ENCODE measurements at places on chromosomes 12 and 14.

DNA sequence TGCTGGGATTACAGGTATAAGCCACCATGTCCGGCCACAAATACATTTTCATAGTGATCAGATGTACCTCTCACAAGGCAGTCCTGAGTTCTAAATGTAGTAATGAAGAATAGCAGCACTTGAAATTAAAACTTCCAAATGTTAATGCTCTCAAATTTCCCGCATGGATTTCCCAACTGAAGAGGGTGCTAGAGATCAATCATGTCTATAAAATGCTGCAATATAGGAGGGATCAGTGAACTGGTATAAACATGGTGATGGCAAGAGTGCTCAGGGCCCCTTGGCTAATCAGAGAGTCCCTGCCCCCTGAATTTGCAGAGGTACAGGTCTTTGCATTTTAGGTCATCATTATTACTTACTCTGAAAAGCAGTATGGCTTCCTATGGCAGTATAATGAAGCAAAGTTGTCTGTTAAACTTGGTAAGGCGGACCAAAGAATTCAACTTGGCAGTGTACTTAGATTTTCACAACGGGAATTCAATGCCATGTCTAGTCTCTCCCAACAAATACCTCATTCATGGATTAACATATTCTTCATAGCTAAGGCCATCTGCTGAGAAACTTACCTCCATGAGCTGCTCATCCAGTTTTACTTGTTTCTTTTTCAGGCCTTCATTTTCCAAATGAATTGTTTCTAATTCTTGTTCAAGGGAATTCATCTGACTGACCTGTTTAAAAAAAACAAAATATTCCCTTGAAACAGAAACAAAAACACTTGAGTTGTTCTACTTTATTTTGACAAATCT is 67.0 kb upstream of the SAV1 start:
- no peak for DNase-seq

GRCh38 chr12:40149673-40150260 is 43.9 kb upstream of the SLC2A13 start:
- DNase-seq = no peak

GRCh38 chr12:1922985-1923384 is 4.5 kb upstream of the CACNA2D4 start:
- no peak for DNase-seq

DNA sequence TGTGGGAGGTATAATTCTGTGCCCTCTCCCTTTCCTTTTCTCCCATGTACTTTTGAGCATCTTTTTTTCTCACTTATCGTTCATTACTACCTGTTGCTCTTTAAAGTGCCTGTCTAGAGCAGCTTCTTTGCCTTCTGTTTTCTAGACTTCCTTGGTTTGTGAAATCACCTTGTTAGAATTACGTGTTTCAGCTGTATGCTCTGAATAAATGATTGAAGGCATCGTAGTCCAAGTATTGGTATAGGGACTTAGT is 1.3 kb downstream of the NEDD1 start:
- no peak for DNase-seq

- DNase-seq = no peak
Observed at GRCh38 chr14:74347795-74348100, 523 bp upstream of the VRTN start.

- DNase-seq = no peak
Observed at GRCh38 chr12:127041985-127042625, 1224.9 kb upstream of the TMEM132C start.

- DNase-seq = no peak
Observed at GRCh38 chr12:2364631-2365051, 311.9 kb downstream of the CACNA1C start.

DNA sequence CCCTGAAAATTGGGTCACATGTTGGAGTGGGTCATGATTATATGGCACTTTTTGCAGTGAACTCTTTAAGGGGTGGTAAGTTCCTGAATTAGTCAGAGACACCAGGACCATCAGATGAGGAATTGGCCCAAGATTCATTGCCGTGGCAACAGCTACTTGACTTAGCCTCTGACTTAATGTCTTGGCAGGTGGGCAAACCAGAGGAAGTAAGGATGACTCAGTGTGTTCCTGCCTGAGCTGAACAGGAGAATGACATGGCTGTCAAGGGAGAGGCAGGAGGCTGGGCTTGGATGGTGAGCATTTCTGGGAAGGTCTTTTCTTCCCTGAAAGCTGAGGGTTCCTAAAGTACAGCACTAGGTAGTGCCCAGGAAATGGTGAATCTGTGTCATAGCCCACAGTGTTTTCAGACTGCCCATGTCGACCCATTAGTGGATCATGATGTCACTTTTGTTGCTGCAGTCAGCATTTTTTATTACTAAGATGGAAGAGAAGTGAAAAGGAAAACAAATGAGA is 170.1 kb upstream of the PWP1 start:
- DNase-seq = peak; percentile 94

- no peak for DNase-seq
Observed at GRCh38 chr14:93984987-93985410, 8.6 kb upstream of the ASB2 start.

DNA sequence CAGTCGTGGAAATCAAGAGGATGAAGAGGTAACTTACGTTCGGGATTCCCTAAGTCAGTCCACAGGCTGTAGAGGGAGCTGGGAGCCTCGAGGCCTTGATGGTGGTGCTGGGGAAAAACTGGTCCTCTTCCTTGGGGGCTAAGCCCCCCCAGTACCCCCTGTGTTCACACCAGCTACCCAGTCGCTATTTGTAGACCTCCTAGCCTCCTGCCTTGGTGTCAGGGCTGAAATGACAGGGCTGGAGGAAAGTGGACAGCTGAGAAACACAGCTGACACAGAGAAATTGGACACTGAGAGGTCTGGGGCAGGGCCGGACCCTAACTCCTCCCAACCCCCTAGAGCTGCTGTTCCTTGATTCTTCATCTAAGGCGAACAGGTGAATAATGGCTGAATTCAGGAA is at the start of gene STAC3:
Gene STAC3 (minus strand): TSS at position 232 of the 400 bp plus-strand sequence. CDS start 1,551 bp downstream, outside the sequence.
- DNase-seq = no peak

DNA sequence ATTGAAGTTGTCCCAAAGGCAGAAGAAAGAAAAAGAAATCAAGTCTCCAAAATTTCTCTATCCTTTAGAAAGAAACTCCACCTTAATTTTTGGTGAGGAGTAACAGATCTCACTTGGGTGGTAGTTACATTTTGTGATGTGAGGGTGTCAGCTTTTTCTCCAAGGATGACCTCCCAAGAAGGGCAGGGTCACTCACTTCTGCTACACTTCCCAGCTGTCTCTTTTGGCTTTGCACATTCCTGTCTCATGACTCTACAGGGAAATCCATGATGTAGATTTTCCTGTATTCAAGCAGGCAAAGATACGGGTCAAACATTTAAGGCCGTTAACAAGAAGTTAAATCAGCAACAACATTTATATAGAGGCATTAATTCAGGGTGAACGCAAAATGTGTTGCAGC is 1016.4 kb downstream of the NRXN3 start:
- no peak for DNase-seq

DNA sequence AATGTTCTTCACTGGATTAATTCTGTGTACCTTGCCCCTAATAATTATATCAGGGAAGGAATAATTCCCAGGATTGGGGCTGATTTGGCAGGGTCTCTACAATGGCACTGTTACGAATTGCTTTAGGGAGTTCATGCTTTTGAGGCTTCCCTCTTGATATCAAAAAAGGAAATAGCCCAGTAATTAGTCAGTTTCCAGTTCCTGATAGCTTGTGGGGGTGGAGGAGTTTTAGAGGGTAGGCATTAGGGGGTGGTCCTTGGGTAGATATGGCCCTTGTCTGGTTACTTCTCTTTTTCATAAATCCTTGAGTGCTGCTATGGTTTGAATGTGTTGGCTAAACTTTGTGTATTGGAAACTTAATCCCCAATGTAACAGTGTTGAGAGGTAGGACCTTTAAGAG is 6.1 kb upstream of the SRSF5 start:
- DNase-seq = no peak

DNA sequence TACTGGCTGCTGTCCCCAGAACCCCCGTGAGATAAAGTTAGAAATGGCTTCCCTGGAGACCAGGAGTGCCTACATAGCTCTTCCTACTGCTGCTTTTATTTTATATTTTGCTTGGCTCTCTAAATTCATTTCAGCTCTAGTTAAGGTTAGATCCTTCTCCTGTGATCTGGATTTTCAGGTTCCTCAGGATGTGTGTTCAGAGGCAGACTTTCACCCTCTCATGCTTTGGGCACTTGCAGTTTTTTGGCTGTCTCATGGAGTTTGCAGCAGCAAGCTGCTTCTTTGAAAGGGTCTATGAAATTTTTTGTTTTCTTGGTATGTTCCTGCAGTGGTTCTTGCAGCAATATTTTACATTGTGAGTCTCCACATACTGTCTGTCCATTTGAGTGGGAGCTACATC is 93.3 kb downstream of the ATP23 start:
- DNase-seq = no peak

- no peak for DNase-seq
Observed at GRCh38 chr12:77377622-77378021, 312.3 kb upstream of the E2F7 start.

- no peak for DNase-seq
Observed at GRCh38 chr14:53055003-53055402, 98.1 kb downstream of the DDHD1 start.

GRCh38 chr14:104103061-104103445 is 17.6 kb downstream of the ASPG start:
- peak; percentile 68 for DNase-seq

GRCh38 chr14:71267691-71268090 is 360.4 kb downstream of the PCNX1 start:
- no peak for DNase-seq

DNA sequence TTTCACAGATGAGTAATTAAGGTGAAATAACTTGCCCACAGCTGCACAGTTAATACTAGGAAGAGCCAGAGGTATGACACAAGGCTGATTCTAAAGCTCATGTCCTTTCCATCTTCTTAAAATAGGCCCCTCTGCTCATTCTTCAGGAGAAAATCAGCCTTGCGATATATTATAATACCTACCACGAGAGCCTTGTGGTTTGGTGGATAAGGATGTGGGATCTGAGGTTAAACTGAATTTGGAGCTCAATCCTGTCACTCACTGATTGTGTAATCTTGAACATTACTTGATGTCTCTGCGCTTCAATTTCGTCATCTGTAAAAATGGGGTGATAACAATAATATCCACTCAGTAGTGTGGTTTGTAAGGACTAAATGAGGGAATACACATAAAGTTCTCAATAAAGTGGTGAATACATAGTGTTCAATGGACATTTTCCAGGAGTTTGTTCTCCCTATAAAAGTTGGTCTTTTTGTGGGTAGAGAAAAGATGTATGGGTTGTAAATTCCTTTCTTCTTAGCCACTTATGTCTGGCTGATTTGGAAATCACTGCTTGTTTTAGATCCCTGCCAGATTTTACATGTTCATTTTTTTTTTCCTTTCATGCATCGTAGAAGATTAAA is 25.1 kb upstream of the ATP2B1 start:
- no peak for DNase-seq

- DNase-seq = no peak
Observed at GRCh38 chr12:9346866-9347327, 138.7 kb upstream of the PZP start.

DNA sequence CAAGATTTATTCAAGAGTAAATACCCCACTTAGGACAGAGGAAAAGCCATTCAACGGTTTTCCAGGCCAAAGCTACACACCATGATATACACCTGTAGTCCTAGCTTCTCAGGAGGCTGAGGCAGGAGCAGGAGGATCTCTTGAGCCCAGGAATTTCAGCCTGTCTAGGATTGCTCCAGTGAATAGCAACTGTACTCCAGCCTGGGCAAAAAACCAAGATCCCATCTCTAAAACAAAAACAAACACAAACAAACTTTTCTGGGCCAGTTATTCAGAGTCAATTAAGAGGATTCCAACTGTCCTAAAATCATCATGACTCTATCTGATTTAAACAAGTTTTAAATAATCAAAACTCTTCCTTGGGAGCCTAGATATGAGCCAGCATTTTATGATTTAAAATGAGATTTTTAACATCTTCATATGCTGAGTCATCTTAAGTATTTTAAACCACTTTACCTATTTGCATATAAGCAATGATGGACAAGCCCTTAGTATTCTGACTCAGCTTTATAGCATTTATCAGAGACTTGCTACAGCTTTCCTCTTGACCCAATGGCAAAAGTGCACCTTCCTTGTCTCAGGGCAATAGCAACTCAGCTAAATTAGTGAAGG is 77.1 kb downstream of the KCNMB4 start:
- no peak for DNase-seq

DNA sequence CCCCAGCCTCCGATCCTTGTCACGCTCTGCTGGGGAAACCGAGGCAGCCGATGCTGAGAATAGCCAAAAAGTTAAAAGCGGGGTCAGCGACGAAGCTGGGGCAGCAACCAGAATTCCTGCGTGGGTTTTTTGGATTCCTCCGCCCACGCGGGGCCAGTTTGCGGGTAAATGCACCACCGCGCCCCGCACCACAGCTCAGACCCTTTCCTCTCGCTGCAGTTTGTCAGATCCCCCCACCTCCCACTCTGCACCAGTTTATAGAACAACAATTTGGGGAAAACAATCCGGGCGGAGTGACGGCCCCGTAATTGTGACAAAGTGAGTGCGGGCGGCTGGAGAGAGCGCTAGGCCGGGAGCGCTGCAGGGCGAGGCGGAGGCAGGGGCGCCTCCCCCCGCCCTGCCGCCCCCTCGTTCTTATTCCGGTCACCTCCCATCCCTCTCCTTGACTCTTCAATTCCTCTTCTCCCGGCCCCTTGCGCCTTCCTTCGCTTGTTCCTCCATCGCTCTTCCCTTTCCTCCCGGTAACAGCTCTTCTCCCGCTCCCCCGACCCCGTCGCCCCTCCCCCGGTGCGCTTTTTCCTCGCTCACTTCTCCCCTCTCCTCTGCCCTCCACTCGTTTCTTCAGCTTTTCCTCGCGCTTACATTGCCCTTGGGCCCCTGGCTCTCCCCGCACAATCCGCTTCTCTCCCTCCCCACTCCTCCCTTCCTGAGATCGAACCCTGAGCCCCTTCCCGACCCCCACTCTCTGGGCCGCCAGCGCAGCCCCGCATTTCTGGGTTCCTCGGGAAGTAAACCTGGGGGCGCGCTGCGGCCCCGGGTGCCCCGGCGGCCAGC is 646 bp upstream of the DNAJC22 start:
- no peak for DNase-seq

- no peak for DNase-seq
Observed at GRCh38 chr14:102501751-102502315, 7.7 kb downstream of the ANKRD9 start.

GRCh38 chr14:51609955-51610283 is 41.8 kb upstream of the FRMD6 start:
- DNase-seq = no peak

- no peak for DNase-seq
Observed at GRCh38 chr12:12606781-12607589, 4.7 kb upstream of the CREBL2 start.

GRCh38 chr14:102518063-102518648 is 8.6 kb upstream of the ANKRD9 start:
- no peak for DNase-seq

GRCh38 chr14:83300476-83301064 is 1766.9 kb upstream of the SEL1L start:
- no peak for DNase-seq
